ENCODE measurements at places on chromosomes 16 and 17.
A peak's percentile ranks its signal among the peaks of the same experiment; 100 is the strongest.

DNA sequence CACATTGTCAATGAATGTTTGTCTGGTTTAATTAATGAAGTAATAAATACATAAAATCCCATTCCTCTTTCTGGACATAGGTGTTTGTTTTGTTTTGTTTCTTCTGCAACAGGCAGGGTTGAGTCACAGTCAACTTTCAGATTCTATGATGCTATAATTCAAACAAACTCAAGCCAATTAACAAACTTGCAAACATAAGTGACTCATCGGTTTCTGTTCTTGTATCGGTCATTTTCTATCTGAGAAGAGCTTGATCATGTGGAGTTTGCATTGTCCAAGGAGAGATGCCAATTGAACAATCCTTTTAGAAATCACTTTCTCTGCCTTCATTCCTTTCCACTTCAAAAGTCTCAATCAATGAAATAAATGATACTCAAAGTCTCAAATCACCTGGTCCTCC, 294.2 kb upstream of the C16orf82 start:
- DNase-seq = peak; percentile 3

DNA sequence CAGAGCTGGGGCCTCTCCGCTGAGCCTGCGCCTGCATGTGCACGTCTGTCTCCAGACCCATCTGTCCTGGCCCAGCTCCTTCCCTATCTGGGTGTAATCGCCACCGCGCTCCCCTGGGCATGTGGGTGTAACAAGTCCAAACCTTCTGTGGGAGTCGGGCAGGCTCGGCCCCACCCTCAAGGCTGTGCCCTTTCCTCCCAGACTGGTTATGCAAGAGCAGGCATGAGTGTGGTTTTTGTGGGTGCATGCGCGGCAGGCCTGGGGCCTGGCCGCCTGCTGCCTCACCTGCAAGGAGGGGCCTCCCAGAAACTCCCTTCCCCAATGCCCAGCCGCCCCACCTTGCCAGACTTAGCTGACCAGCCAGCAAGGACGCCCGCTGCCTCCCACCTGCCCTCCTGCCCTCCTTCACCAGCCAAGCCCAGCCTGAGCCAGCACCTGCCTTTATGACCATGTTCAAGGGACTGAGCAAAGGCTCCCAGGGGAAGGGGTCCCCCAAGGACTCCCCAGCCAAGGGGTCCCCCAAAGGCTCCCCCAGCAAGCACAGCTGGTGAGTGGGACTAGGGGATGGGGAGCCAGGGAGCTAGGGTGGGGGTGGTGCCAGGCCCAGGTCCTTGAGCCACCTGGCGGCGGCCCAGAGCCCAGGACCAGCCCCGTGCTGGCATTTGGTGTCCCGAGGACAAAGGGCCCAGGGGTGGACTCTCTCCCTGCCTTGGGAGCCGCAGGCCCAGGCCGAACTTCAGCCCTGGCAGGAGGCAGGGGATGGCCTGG, at the start of gene EVPLL:
Gene EVPLL (plus strand): TSS at position 342 of the 768 bp plus-strand sequence. CDS start 3,160 bp downstream, outside the sequence.
- peak; percentile 62 for DNase-seq

- DNase-seq = no peak
Observed at GRCh38 chr17:74920642-74921025, 2.4 kb downstream of the USH1G start.

- no peak for DNase-seq
Observed at GRCh38 chr17:64037802-64038201, 17.4 kb upstream of the ICAM2 start.

- peak; percentile 54 for DNase-seq
Observed at GRCh38 chr17:51263006-51263405, 2.7 kb downstream of the UTP18 start.

All from M059J (cell line).